ENCODE measurements at places on chromosomes 3 and 15.

- no peak for DNase-seq
These were observed 317.3 kb upstream of the NAALADL2 start for GRCh38 chr3:174541708-174542315.

- no peak for DNase-seq
These were observed 12.9 kb downstream of the PLS1 start for GRCh38 chr3:142609136-142609535.

GRCh38 chr3:52014613-52015012 lies 18.9 kb upstream of the RPL29 start:
- no peak for DNase-seq

DNA sequence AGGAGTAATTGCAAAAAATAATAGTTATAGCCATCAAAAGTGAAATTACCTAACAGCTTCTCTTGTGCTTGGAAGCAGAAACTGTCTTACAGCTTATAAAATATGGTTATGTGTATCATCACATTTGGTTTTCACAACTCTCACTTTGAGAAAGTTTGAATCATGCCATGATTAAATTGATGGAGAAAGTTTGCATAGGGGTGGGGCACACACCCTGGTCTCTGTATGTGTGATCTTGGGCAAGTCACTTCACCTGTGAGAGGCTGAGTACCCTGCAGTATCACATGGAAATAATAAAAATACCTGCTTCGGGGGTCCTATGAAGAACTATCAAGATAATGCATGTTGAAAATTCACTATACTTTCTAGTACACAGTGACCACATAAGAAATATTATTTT lies 471.4 kb downstream of the RAP2B start:
- no peak for DNase-seq

GRCh38 chr3:69020857-69021256 lies 7.4 kb upstream of the EOGT start:
- DNase-seq = no peak

DNA sequence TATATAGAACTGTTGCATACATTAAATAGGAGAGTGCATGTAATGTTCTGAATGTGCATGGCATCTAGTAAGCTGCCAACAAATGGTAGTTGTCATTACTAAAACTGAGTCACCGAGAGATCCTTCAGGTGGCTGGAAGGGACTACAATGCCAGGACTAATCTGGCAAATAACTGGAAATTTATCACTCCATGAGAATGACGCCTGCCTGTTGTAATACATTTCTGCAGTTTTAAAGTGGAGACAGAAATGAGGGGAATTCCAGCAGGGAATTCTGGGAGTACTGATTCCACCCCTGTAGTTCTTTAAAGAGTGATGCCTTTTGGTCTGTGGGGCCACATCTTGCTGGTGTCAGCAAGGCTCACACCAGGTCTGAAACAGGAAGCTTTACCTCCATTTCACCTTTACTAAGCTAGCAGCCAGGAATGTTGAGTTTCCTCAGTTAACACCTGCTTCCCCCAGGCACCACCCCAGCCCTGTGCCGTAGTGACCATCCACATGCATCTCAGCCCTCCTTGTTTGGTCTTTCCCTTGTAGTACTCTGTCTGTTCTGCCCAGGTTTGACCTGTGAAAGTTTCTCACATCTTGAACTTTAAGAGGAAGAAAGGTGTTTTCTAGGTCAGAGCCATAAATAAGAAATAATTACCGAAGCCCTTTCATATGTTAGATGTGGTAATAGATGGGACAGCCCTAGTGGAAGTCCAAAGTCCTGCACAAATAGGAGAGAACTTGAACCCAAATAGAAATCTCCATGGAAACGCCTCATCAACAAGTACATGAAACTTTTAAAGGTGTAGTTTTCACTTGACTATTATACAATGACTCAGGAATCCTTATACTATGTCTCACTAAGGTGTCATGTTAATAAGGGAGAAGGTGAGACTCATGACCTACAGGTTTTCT lies 56.7 kb upstream of the LMOD3 start:
- no peak for DNase-seq

GRCh38 chr3:123633530-123633929 lies 48.7 kb upstream of the HACD2 start:
- no peak for DNase-seq

DNA sequence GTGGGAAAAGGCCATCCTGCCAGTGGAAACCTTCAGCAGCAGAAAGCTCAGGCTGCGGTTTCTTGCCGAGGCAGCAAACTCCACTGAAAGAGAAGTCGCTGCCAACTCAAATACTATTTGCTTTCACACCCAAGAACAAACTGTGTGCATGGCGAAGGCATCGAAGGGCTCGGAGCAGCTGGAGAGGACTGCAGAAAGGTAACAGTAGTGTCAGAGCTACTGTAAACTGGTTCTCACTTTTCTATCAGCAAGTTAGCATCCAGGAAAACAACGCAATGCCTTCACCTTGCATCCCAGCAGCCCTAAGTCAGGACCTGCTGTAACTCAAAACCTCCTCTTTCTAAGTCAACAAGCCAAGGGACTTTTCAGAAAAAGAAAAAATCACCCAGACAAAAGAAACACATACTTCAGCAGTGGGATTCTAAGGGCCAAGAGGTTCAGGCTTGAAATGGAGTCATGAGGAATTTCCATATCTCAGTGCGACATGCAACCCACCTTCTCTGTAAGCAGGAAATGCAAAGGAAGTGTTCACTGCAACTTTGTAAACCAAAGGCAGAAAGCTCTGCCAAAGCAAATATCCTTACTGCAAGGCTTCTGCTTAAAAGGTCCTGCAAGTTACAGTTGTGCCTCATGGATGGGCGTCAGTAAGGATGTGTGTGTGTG lies 193.5 kb downstream of the FOXP1 start:
- no peak for DNase-seq

GRCh38 chr3:114424337-114424736 lies 130.5 kb downstream of the TIGIT start:
- no peak for DNase-seq

DNA sequence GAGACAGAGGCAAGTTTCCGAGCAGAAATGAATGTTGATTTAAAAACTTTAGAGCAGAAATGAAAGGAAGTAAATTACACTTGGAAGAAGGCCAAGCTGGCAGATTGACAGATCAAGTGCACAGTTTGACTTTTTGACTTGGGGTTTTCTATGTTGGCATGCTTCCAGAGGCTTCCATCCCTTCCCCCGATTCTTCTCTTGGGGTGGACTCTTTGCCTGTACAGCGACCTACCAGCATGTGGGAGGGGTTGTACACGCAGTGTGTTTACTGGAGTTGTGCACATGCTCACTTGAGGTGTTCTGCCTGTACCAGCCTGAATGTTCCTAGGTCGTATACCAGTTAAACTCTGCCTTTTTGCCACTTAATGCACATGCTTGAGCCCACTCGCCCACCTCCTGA lies 701.5 kb upstream of the GBE1 start:
- no peak for DNase-seq

- no peak for DNase-seq
These were observed 39.3 kb downstream of the TRAK1 start for GRCh38 chr3:42130329-42131070.

- DNase-seq = no peak
These were observed 109.3 kb downstream of the ZIC1 start for GRCh38 chr3:147518465-147518864.

DNA sequence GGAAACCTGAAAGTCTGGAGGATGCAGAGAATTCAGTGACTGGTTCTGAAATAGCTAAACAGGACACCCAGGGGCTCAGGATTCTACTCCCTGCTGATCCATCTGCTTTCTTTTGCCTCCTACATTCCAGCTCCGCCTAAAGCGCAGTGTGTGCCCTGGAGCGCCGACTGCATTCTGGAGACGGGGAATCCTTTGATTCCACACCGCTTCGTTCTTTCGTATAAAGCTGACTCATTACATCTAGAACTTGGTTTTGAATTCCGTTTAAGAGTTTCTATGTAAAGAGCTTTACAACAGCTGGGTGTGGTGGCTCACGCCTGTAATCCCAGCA lies 61.8 kb downstream of the SENP2 start:
- no peak for DNase-seq

GRCh38 chr3:20099060-20099459 lies 58.8 kb downstream of the KAT2B start:
- DNase-seq = no peak

- DNase-seq = no peak
These were observed 416.5 kb upstream of the RGMA start for GRCh38 chr15:93505506-93505905.

DNA sequence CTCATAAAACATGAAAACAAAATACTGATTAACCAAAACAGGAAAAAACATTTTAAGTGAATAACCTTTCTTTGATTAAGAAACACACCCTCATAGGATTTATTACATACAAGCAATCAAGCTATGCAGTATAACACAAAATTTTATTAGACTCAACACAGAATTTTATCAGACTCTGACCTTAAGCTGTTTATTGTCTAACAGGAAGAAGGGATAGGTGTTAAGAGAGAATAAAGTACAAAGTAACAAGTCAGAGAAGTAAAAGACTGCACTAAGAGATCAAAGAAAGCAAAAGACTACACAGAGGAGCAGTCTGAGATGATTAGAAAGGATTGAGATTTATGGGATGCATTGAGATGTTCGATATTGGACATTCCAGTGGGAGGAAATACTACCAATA lies 37.6 kb downstream of the ICE2 start:
- no peak for DNase-seq

DNA sequence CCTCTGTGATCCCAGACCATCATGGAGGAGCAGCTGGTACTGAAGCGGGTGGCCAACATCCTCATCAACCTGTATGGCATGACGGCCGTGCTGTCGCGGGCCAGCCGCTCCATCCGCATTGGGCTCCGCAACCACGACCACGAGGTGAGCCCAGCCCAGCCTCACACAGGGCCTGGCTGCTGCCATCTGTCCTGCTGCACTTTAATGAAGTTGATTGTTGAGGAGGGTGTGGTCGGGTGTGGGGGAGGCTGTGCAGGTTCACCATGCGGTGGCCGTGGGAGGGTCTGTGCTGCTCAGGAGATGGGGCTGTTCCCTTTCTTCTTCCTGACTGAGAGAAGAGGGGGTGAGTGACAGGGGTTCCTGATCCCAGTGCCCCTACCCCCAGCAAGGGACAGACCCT lies 30.6 kb downstream of the ACAD9 start:
- no peak for DNase-seq

- no peak for DNase-seq
These were observed 208.1 kb downstream of the SV2B start for GRCh38 chr15:91308199-91308598.

- no peak for DNase-seq
These were observed 25.4 kb downstream of the CXCR6 start for GRCh38 chr3:45968706-45969105.

GRCh38 chr15:54660356-54660755 lies 536.4 kb downstream of the RSL24D1 start:
- no peak for DNase-seq

DNA sequence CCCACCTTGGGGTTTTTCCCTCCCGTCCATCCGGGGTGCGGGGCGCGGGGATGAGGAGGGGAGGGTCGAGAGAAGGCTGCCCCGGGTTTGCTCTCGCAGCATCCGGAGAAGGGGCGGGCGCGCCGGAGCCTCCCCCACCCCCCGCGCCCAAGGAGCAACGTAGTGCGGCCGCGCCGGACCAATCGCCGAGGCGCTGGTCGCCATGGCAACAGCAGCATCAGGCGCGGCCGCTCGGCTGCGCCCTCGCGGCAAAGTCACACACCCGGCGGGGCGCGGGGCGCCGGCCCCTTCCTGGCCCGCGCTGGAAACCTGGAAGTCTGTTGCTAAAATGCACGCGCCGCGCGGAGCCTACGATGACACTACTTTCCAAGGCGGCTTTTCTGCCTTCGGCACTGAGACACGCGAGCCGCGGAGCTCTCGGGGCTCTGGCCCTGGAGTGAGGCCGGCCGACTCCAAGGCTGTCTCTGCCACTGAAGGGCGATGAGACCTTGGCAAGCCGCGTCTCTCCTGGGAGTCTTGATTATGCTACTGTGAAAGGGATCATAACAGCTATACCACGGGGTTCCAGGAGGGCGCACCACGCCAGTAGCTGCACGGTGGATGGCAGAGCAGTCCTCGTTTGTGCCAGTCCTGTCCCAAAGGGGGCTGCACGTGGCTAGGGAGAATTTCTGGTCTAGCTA lies at the start of gene IQSEC1:
TSS of gene IQSEC1 (minus strand) at position 104 of the 680 bp plus-strand sequence. CDS start 415 bp downstream, outside the sequence.
- peak; percentile 42 for DNase-seq
